Esophagus mucosa (tissue), 1 donor: ENCODE measurements at places on chromosomes 2 and 18.

DNA sequence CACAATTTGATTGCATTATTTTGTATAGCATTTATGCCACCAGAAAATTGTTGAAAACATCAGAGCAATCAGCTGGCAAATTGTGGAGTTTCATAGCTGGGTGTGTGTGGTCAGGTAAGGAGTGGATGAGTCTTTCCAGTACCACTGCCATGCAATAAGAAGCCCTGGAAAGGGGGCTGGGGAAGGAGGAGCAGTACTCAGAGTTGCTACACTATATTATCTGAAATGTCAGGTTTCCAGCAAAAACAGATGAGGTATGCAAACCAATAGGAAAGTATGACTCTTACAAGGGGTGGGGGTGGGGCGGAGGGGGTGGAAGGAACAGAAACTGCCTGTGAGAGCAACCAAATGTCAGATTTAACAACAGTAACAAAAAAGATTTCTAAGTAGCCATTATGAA is 112.2 kb downstream of the SOS1 start:
- no peak for ATAC-seq

GRCh38 chr2:127807678-127808353 is 3.2 kb downstream of the WDR33 start:
- no peak for ATAC-seq

DNA sequence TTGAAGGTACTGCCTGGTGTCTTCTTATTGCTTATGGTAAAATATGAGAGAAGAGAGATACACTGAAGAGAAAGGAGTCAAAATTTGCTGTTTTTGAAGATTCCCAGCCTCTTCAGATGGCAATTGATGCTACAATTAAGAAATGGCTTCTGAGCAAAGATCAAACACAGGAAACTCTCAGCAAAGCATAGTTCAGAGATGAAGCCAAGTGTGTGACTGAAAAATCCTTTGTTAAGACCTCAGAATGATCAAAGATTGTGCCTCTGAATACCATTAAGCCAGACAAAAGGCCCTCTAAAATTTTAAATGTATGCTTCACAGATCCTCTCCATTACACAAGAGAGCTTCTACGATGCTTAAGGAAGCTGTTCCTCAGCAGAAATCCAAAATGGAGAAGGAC is 216.3 kb downstream of the UXS1 start:
- no peak for ATAC-seq

GRCh38 chr2:38591152-38591551 is 11.6 kb downstream of the HNRNPLL start:
- ATAC-seq = no peak

DNA sequence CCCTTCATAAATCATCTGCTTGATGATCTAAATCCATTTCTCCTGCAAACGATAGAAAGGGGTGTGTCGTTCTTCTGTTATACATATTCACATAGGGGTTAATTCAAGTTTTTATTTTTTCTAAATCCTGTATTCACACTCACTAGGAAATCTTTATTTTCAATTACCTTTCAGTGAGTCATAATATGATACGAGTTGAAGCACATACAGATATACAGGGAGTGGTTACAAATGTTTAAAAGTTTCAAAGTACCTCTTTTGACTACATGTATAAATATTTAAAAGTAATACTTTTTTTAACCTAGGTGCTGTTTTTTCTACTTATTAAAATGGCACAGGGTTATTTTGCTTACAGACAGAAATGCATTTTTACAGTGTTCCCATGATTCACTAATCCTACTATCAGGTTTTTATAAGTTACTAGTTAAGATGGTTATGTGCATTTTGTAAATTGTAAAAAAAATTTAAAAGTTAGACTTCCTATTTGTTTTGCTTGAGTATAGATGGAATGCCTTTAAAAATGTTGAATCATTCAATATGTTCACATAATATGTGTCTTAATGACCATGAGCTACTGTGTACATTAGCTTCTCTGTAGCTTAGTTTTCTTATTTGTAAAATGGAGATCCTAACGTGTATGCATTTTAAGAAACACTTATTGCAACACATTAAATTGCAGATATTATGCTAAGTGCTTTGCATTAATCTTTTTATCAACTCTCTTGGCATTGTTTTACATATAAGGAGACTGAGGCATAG is 1378.1 kb downstream of the DSC3 start:
- no peak for ATAC-seq

DNA sequence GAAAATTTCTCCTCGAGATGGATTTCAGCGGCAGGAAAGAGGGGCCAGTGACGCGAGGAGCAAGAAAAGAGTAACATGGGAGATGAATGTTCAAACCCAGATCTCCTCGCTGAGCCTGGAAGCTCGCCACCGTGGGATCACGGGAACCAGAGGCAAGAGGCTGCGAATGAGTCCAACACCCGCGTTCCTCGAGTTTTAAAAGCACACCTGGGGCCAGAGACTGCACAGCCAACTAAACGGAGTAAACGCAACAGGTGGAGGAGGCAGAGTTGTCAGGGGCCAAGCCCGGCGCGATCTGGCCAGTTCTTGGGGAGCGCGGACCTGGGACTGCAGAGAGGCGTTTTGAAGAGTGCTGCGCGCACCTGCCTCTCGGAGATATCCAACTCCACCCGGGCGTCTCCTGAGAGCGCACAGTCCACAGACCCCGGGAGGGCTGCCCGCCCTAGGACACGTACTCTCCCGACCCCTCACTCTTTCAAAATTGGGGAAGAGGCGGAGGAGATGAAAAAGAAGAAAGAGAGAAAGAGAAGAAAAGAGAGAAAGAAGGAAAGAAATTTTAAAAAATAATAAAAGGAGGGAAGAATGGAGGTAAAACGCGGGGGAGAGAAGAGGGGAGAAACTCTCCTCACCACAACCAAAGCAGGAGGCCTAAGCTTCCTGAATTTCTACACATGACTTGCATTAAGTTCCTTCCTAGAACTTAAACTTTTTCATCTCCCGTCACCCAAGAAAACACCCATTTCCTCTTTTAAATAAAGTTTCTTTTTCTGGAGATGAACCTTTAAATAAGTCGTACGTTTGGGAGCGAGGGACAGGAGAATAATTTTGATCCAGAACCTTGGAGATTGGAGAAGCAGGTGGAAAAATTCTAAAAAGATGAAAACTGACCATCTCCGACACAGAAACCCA is 5.3 kb upstream of the PAX3 start:
- ATAC-seq = no peak

GRCh38 chr2:42245396-42245795 is 76.2 kb downstream of the EML4 start:
- no peak for ATAC-seq

GRCh38 chr2:21656330-21657075 is 532.7 kb downstream of the TDRD15 start:
- ATAC-seq = no peak

- no peak for ATAC-seq
Observed at GRCh38 chr2:75870651-75871137, 160.0 kb upstream of the GCFC2 start.

- no peak for ATAC-seq
Observed at GRCh38 chr2:18265614-18266586, 294.6 kb downstream of the RDH14 start.

GRCh38 chr2:12416600-12416999 is 300.1 kb upstream of the TRIB2 start:
- peak; percentile 44 for ATAC-seq

- ATAC-seq = no peak
Observed at GRCh38 chr2:231246171-231246842, 47.9 kb downstream of the ARMC9 start.

GRCh38 chr18:3654442-3655253 is 204.7 kb downstream of the TGIF1 start:
- no peak for ATAC-seq

DNA sequence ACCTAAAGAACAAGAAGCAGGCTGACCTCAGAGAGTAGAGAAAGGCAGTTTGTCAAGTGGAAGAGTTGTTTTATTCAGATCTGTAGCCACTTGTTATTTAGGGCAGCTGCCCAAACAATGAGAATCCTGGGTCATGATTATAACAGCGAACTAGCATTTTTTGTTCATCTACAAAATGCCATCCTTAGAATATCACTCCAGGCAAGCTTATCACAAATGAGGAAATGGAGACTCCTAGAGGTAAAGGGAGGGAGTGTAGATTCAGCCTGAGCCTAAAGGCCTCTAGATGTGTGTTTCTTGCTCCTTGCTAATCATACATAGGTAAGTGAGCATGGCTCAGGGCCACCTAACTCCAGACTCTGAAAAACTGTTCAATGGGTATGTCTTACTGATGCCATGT is 126.1 kb downstream of the HNMT start:
- ATAC-seq = peak; percentile 82

DNA sequence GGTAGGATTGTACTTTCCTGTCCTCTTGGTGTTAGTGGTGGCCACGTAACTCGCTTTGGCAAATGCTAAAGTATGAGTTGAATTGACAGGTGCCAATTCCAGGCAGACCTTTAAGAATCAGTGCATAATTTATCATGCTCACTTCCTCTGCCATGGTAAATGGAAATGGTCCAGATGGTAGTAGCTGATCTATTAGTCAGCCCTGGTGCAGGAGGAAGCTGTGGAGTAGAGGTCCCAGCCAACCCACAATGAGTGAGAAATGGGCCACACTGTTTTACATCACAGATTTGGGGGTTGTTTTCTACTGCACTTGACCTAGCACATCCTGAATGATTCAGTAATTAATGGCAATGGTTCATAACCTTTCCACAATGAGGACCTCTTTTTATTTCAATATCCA is 104.4 kb downstream of the RGPD3 start:
- ATAC-seq = no peak

- no peak for ATAC-seq
Observed at GRCh38 chr2:10362096-10362897, 59.6 kb downstream of the HPCAL1 start.

DNA sequence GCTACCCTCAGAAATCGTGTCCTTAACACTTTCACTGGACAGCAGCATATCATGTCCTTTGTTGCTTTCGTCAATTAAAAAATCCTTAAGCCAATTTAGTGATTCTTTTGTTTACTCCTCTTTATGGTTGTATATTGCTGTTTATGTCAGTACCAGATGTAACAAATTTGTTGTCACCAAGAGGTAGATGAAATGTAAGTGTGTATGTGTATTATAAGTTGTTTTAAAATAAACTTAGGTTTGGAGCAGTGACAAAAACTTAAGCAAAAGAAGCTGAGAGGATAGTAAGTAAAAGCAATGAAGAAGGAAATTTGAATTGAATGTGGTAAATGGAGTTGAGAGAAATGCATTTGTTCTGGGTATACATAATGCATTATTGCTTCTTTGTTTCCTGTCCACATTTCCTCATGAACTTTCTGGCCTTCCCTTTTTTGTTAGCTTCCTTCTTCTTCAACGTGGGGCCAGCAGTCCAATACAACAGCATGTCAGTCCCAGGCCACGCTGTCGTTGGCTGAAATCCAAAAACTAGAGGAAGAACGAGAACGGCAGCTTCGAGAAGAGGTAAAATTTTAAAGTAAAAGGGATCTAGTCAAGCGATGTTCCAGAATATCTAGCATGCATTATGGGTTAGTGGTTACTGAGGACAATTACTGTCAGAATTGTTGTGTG is 30.5 kb upstream of the SNORC start:
- ATAC-seq = no peak

- peak; percentile 97 for ATAC-seq
Observed at GRCh38 chr2:28507796-28508764, 12.2 kb downstream of the PLB1 start.

DNA sequence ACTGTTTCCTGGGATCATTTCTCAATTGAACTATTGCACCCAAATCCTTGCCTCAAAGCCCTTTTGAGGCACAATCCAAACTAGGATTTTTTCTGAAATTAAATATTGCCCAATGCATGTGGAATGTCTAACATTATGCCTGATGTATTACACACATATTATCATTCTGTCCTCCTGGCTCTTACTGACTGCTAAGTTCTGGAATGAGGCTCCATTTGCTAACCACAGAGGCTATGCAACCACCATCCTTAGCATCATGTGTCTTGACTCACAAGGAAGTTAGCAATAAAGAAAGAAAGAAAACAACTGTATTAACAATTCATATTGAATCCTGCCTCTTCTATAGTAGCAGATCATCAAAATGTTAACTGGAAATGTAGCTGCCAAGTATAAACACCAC is 1142.7 kb downstream of the CNTNAP5 start:
- ATAC-seq = no peak

DNA sequence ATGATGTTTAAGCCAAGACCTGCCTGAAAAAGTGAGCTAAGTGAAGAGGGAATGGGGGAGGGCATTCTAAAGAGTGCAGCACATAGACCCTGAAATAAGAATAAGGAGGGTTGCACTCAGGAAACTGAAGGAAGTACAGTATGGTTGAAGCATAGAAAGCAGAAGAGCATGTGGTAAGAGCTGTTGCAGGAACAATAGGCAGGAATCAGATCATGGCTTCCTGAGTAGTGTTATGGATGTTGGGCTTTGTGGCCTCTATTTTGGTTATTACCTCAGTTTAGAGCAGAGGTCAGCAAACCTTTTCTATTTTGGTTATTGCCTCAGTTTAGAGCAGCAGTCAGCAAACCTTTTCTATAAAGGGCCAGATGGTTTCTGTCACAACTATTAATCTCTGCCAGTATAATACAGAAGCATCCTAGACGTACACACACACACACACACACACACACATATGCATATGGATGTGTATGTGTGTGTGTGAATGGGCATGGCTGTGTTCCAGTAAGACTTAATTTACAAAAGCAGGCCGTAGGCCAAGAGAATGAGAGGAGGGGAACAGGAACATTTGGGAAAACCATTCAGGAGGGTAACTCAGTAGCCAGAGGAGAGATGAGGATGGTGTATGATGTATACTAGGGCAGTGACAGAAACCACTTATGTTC is 91.1 kb upstream of the MYO3B start:
- no peak for ATAC-seq

DNA sequence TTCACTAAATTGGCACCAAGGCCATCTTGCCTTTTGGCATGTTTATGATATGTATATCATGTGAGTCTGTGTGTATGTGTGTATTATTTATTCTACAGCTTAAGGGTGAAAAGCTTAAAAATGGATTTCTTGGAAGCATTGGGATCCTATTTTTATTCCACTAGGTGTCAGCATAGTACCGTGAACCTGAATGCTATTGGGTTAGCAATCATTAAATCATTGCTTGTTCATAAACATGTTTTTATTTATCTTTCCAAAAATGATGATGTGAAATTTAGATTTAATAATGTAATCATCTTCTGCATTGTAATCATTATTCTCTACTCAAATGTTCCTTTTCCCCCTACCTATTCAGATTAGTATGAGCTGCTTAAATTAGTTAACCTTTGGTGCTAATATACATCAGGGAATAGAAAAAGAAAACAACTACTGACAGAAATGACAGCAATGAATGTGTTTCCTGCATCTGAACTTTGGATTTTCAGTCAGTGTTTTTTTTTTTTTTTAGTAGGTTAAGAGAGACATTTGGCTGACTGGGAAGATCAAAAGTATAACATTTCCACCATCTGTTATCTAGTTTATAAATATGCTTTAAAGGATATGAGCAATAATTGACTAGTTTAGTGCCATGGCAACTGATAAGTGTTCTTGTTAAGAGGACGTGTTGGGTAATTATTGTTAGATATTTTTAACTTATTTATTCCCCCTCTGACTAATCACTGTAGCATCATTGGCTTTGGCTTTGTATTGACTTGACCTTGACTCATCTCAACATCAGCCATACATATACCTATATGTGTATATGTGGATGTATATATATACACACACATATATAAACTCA is 14.1 kb upstream of the ZSWIM2 start:
- ATAC-seq = peak; percentile 47
